ENCODE measurements at places on chromosomes 5 and 9.

- no peak for DNase-seq
Measured at GRCh38 chr9:78552802-78553201, 255.9 kb downstream of the PSAT1 start.

DNA sequence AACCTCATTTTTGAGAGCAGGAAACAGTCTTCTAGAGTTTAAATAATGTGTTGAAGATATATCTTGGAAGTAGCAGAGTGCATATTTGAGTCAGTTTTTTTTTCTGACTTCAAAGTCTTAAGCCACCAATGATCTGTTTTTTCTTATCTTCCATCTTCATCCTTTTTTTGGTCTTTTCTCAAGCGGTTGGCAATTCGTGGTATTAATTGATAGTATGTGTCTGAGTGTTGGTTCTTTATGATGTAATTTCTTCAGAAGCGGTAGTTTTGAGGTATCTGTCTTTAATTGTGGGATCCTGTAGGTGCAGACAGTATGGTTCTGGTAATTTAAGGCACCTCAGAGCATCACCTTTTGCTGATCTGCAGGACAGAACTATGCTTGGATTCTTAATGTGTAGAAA lies 3.9 kb downstream of the CSNK1G3 start:
- DNase-seq: no peak

GRCh38 chr9:122463828-122464632 lies 13.7 kb downstream of the OR1J1 start:
- peak; percentile 35 for DNase-seq

DNA sequence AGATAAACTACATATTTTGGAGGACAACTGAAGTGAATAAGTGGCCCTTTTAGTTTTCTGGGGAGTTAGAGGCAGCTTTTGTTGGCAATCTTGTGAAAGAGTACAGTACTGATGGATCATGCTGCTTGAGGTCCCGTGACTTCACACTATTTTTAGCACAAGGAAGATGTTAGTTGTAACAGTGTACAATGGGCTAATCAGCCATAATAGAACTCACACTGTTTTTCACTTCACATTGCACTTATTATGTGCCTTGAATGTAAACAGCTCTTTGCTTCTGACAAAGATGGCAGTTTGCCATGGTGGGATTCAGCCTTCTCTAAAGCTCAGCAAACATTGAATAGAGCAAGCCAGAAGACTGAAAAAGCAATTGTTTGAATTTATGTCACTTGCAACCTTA lies 176.7 kb upstream of the ZNF608 start:
- DNase-seq: no peak

GRCh38 chr9:123069010-123069481 lies 35.6 kb downstream of the GPR21 start:
- no peak for DNase-seq

GRCh38 chr5:65133477-65134110 lies 348.1 kb downstream of the ADAMTS6 start:
- no peak for DNase-seq

GRCh38 chr9:89037346-89037745 lies 46.1 kb downstream of the S1PR3 start:
- DNase-seq: no peak

- no peak for DNase-seq
Measured at GRCh38 chr9:4842734-4843133, 50.0 kb downstream of the RCL1 start.

DNA sequence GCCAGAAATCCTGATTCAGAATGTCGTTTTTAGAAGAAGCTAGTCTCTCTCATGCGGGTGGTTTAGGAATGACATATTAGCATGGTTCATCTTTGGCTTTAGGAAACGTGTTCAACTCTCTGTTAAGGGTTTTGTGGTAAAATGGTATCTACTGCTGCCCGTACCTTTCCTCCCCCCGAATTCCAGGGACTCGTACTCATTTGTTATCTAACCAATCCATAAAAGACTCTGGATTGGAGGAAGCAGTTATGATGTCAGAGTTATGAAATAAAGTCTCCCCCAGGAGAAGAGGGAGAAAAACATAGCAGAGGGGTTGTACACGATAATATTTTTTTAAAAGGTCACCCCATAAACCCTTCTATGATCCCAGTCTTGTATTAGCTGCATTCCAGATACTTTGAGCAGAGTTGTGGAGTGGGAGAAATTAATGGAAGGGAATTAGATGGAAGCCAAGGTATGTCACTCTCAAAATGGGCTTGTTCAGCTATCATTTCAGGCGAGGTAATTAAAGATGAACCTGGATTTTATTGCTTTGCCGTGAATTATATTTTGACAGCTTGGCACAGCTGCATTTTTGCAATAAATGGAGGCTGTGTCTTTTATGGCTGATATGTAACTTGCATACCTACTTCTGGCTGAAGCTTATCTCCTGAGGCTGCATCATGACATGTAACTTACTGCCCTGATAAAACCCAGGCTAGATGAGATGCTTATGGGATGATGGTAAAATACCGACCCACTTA lies 31.3 kb downstream of the RAI14 start:
- no peak for DNase-seq

DNA sequence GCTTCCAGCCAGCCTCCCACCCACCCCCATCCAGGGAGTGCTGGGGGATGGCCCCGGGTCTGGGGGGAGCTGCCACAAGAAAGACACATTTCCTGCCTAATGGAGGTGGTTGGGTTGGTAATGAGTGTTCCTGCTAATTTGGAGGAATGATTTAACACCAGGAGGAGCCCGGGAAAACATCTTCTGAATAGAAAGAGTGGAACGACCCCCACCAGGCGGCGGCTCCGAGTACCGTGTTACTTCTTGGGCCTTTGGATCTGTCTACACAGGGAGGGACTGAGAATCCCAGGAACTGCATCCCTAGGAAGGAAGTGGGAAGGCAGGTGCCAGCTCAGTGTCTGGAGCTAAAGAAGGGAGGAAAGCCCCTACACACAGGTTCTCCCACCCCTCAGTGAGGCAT lies 64.6 kb downstream of the TSPAN17 start:
- DNase-seq: no peak

GRCh38 chr9:2337131-2337530 lies 284.5 kb upstream of the VLDLR start:
- no peak for DNase-seq

- no peak for DNase-seq
Measured at GRCh38 chr9:93979721-93980120, 24.6 kb upstream of the BARX1 start.

DNA sequence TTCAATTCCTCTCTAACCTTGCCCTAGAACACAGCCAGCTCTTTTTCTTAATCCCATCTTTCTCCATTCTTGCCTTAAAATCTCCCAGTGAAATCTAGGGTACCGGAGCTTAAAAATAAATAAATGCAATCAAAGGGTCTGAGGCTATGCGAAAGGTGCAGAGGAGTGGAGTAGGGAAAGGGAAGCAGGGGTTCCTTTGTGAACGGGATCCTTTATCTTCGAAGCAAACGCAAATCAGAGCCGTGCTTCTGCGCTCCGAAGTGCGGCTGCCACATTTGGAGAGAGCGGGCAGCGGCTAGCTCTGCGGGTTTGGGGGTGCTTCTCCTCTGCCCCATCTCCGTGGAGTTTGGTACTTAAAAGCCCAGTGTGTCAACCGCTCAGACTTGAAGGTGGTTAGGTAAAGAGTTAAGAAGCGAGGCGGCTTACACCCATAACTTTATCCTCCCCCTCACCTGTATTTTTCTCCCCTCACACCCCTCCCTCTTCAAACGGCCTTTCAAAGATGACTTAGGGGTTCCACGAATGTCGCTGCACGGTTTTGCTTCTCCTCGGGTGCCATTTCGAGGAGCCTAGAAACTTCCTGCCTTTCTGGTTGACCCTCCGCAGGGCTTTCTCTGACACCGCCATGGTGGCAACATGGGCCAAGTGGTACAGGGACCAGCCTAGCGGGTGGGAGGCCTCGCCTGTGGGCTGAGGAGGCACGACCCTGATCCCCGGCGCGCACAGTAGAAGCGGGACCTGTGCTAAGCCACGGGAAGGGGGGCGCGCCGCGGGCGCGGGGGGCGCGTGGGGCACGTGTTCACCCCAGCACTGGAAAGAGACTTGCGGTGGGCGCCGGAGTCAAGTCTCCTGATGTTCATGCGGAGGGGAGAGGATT lies 31.7 kb upstream of the NFIB start:
- no peak for DNase-seq

DNA sequence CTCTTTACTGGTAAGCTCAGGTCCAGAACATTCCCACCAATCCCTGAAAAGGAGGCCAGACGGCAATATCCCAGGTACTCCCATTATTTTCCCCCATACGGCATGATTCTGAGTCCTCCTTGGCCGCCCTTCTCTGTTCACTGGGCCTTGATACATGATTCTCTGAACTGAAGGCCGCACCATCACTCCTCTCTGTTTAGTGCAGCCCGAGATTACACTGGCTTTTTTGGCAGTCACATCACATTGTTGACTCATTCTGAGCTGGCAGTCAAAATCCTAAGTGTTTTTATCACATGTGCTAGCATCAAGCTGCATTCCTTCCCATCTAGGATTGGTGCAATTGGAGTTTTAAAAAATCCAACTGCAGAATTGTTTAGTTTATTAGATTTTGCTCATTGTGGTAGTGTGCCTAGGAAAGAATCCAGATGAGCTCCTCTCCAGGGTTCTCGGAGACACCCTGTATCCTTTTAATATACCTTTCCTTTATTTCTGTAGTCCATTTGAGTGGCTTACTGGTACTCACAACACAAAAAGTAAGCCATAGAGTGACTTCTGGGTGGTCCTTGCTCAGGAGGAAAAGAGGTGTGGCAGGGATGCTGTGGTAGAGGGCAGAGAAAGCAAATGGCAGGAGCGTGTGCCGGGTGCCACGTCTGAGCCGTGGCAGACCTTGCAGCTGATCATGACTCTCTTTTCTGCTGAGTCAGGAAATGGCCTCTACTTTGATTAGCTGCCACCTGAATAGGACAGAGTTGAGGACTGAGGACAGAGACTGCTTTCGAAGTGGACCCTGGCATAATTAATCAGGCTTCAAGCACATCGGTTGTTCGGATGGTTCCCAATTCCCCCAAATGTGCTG lies 121.1 kb upstream of the IL12B start:
- no peak for DNase-seq

- DNase-seq: no peak
Measured at GRCh38 chr5:171428809-171429542, 9.5 kb downstream of the FGF18 start.

DNA sequence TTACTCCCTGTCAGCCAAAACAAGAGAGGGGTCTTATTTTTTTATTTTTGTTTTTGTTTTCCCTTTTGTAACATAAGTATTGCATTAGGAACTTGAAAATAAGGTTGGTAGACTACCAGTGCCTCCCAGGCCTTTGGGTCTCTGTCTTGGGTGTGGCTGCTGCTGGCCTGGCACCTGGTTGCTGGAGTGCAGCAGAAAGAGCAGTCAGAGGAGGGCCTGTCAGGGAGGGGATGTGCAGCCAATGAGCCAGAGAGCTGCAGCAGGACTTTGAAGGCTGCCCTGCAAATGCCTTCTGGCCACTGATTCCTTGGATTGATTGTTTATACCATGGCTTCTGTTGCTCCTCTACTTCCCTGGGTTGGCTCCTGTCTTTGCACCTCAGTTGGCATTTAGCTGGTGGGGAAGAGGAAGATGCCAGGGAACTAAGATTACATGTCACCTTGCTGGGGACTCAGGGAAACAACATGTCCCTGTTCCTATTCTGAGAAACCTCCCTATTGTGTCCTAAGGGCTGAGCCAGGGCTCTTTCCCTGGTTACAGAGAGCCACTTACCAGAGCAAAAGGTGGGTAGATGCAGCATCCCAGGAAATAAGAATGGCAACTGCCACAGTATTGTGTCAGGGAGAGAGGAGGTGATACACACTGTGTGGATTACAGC lies 66.6 kb downstream of the ANGPTL2 start:
- no peak for DNase-seq

DNA sequence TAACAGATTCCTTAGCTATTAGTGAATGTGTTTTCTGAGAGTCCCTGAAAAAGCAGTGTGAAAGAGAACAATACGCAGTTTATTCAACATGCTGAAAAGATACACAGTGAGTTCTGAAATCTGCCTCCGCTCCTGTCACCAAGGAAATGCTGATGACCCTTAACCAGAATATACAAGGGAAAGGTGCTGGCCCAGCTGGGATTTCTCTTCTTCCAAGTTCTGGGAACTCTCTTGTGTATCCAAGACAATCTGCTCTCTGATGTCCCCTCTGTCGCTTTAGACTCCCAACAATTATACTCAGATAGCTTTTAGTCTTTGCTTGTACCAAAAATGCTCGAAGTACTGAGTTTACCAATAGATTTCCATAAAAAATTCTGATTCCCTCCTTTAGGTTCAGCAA lies 214.9 kb downstream of the TMEM167A start:
- no peak for DNase-seq

DNA sequence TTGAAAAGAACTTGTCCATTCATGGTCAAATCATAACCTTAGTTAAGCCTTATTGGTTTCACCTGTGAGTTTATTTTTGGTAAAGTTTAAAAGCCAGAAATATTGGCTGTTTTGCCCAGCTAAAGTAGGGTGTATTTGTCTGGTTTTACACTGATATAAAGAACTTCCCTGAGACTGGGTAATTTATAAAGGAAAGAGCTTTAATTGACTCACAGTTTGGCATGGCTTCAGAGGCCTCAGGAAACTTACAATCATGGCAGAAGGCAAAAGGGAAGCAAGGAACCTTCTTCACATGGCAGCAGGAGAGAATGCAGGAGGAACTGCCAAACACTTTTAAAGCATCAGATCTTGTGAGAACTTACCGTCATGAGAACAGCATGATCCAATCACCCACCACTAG lies 55.3 kb downstream of the JAKMIP2 start:
- DNase-seq: no peak

GRCh38 chr9:34457266-34458012 lies 931 bp downstream of the FAM219A start:
- DNase-seq: peak; percentile 19

- no peak for DNase-seq
Measured at GRCh38 chr9:131033269-131034224, 24.6 kb downstream of the LAMC3 start.

DNA sequence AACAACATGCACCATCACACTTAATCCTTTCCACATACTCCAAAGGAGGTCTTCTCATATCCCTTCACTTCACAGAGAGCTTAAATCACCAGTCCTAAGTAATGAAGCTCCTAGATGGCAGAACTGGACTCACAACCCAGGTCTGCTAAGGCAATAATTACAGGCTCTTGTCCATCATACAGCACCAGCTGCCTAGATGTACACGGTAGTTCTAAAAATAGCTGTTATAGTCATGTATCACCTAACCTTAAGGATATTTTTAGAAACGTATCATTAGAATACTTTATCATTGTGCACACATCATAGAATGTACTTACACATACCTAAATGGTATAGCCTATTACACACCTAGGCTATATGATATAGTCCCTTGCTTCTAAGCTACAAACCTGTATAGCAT lies 644.6 kb upstream of the RGMB start:
- DNase-seq: no peak

- no peak for DNase-seq
Measured at GRCh38 chr5:1243487-1244130, 18.4 kb downstream of the SLC6A18 start.

DNA sequence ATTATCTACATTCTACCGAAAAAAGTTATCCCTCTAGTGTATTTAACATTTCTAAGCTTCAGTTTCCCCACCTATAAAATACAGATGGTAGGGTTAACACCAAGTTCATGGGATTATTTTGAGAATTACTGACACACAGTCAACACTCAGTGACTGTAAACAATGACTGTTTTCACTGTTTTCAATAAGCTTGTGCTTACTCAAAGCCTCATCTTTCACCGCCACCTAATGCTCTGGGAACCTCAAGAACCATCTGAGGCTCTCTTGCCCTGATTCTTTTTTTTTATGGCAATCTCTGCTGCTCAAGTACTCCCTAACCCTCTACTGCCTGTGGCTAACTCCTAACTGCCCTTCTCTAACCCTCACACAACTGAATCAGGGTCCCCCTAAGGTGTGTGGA lies 59.6 kb downstream of the SETX start:
- no peak for DNase-seq

GRCh38 chr9:98879963-98880310 lies 63.8 kb upstream of the COL15A1 start:
- no peak for DNase-seq
